ENCODE measurements at places on chromosomes 4 and X.

DNA sequence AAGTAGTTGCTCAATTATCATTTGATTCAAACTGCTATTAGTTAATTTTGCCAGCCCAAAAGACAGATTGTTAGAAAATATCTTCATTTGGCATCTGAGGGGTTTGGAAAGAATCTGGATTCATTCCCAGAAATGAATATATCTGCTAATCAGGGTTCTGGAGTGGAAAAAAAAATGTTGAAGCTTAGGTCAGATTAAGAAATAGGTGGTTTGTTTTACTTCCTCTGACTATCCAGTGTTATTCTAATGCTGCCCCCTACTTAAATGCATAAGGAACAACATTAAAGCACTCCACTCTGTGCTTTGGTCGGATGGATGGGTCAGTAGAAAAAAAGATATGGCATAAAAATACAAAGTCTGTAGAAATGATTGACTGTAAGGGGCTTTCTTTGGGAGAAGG, 89.0 kb downstream of the LUZP4 start:
- no peak for DNase-seq

DNA sequence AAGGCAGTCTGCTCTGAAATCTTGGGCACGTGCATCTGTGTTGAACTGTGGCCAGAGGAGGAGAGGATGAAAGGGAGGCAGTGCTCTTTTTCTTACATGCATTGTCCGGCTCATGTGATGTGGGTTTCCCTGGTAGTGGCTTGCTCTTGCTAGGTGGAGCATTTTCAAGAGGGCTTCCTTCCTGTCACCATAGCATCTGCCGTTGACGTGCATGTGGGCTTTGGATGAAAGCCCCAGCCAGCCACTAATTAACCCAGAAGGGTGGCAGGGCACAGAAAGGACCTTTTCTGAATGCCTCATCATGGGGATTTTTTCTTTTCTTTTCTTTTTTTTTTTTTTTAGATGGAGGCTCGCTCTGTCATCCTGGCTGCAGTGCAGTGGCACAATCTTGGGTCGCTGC, 121.3 kb downstream of the GPR143 start:
- no peak for DNase-seq

DNA sequence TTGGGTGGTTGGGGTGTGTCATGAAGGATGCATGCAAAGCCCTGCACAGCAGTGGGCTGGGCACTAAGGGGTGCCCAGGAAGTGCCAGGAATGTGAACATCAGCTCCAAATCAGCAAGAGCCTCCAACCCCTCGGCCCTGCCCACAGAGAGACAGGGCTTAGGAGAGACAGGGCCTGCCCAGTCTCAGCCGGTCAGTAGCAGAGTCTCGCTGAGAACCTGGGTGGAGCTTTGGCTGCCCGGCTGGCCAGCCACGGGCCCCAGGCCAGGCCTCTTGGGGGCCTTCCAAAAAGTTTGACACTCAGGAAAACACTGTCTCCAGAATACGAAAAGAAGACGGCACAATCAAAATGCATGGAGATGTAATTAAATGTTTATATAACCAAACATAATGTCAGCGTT, 4.3 kb upstream of the MXD4 start:
- DNase-seq = no peak

- DNase-seq = no peak
Observed at GRCh38 chr4:140971077-140971792, 162.0 kb downstream of the RNF150 start.

GRCh38 chr4:47418147-47418546, 45.4 kb downstream of the COMMD8 start:
- no peak for DNase-seq

GRCh38 chr4:165394275-165394674, 15.5 kb downstream of the CPE start:
- no peak for DNase-seq

GRCh38 chr4:26275281-26275680, 45.5 kb upstream of the RBPJ start:
- no peak for DNase-seq

DNA sequence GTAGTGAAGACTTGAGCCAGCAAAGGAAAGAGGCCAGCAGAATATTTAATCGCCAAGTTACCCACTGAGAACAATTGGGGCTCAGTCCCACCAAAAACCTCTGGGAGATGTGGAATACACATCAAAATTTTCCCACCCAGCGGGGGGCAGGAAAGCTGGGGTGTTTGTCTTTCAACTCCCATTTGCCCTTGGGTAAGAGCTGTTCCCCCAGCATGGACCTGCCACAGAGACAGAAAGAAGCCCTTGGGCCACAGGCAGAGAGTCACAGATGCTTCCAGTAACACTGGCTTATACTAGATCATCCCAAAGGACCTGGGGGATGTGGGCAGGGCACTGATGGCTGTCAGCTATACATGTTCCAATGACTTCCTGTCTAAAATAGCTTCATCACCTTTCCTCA, 18.9 kb upstream of the FBXW7 start:
- DNase-seq = no peak

- DNase-seq = no peak
Observed at GRCh38 chr4:88725986-88726385, 28.4 kb upstream of the NAP1L5 start.

DNA sequence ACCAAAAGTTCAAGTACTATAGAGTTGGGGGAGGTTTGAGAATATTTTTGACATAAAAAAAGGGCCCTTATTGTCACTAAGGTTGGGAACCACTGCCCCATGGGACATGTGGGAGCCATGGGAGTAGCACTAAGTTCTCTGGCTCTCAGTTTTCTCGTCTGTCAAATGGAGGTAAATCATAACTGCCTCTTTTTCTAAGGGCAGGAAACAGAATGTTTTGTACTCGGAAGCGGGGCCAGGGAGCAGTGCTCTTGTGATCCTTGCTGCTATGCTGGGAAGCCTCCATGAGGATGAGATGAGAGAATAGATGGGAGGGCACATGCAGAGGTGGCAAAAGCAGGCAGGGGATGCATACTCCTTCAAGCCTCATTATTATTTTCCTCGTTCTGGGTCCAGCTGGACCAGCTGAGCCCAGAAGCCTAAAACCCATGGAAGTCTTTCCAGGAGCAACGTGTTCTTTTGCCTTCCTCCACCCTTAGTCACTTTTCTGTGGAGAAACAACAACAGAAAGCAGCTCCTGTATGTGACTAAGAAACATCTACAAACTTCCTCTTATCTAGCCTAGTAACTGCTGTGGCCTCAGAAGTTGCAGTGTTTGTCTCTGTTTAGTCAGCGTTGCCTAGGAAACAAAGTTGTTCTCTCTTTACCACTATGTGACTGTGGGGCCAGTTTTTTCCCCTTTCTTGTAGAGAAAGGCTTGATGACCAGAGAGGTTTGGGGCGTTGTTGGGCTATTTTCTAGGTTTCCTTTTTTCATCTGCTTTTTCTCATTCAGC, 64.8 kb downstream of the TSC22D3 start:
- peak; percentile 92 for DNase-seq

DNA sequence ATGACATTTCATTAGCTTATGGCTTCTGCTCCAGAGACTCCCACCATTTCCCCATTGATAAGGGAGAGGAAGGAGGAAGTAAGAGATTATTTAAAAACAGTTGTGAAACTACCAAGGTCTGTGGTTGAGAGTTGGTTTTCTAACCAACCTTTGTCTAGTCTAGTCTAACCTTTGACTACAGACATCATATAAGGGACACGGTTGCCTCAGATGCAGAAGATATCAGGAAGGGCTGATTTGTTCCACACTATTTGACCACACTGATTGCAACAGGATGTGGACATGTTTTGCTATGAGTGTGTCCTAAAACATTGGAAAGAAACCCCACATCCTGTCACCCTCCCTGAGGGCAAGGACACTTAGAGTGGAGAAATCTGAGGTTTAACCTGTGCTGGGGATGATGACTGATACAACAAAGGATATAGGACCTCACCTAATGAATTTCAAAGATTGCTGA, 53.0 kb downstream of the COQ2 start:
- DNase-seq = no peak
